ENCODE measurements at places on chromosomes 1 and 21. TPM values are rescaled to one million over a fixed set of nuclear protein-coding genes. Genes with fewer than 3 reads are reported as not detected.

Gene HIPK1
- total RNA-seq, result 22.6 TPM

Gene DNAJC28
- 1.8 TPM for total RNA-seq

Gene CELA2A
- not detected for total RNA-seq

Gene CAMK1G
- total RNA-seq, result 0.13 TPM

Gene ABCA4
- 0.53 TPM for total RNA-seq

Gene LAMB3
- 49.8 TPM for total RNA-seq

Gene TMEM82
- not detected for total RNA-seq
